WTC11 (cell line): ENCODE measurements at places on chromosomes 7 and 10.

DNA sequence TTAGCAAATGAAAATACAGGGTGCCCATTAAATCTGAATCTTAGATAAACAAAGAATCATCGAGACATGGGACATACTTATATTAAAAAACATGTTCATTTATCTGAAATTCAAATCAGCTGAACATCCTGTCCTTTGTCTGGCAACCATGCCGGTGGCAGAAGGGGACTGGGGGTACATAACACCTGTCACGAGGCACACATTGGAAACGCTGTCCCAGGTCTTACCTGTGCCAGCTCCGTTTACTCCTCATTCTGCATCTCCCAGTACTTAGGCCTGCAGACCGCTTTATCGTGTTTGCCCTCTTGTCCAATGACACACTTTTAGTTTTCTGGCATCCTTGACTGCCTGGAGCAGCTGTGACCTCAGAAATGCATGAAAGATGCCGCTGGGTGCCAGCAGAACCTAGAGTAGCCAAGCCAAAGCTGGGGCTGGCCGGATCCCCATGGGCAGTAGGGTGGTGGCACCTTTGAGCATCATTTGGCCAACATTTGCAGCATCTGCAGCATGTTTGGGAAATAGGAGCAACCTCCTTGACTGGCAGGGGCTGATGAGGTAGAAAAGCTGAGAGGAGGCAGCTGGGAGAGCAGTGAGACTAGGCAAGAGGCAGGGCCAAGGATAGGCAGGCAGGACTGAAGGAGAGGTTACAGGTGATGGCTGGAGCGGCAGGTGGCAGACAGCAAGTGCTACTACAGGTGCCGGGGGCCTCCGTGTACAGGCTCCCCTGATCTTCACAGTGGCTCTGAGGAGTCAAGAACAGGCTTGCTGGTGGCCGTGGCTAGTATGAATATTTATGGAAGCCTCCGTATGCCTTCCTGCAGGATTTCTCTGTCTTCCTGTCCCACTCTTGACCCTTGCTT, 62.3 kb upstream of the BTBD16 start:
- no peak for DNase-seq

DNA sequence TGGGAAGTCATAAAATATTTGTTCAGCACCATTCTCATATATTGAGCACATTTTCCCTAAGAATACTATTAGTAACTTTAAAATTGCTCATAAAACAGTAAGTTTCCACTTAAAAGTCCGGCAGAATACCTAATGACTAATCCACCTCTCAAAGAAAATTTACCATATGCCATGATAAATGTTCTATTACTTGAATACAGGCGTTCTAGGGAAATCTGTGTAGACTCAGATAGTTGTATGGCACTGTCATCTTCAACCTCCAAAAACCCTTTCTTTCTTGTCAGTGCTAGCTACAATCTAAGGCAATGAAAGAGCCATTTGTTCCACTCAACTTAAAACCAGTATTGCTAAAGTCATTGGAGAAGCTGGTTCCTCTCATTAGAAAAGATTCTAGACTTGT, 7.3 kb downstream of the GPR37 start:
- no peak for DNase-seq

DNA sequence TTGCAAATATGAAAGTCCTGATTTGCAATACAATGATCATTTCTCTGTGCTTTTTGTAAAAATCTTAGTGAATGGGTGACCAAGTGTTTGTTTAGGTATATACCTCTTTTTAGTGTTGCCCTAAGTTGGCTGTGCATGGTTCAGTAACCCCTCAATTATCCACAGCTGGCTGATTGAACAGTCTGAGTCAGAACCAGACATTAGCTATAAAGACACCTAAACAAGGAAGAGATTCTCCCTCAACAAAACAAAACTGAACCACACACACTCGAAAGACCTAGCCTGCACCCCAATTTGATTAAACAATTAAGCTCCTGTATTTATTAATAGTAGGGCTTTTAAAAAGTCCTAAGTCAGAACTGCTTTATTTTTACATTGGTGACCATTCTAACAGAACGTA, 2.8 kb downstream of the RSBN1L start:
- no peak for DNase-seq

- DNase-seq = no peak
These were observed 159.9 kb downstream of the PLXNA4 start for GRCh38 chr7:132416395-132416794.

DNA sequence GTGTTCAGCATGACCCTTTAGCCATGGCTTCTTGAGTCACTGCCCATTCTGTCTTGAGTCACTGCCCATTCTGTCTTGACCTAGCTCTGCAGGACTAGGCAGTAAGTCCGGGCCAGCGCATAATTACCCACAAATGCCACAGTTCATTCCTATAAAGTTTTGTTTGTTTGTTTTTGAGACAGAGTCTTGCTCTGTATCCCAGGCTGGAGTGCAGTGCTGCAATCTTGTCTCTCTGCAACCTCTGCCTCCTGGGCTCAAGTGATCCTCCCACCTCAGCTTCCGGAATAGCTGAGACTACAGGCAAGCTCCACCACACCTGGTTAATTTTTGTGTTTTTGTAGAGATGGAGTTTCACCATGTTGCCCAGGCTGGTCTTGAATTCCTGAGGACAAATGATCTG, 32.7 kb upstream of the TARP start:
- DNase-seq = no peak

DNA sequence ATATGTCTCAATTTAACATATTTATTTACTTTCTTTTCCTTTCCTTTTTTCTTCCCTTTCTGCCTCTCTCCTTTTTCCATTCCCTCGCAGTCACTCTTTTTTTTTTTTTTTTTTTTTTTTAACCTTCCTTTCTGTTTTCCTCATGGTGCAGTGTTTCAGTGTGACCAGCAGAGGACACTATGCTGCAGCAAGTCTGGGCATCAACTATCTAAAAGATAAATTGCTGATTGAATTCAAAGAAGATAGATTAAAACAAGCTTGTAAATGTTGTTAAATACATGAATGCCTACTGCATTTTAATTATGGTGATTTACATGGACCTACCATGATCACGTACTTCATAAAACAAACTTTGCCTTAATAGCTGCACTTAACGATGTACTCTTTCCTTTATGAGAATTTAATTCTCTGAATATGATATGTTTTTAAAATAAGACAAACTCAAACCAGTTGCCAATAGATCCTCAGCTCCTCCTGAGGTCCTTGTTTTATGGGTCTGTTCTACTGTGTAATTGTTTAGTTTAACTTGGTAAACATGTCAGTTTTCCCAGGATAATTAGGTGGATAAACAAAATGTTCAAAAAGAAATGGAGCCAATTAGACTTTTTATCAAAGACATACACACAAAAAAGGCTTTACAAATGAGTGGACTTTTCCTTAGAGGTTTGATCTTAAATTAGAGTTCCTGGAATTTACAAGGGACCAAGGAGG, 101.0 kb upstream of the AGR3 start:
- no peak for DNase-seq
